ENCODE measurements at places on chromosomes 6 and 20.

DNA sequence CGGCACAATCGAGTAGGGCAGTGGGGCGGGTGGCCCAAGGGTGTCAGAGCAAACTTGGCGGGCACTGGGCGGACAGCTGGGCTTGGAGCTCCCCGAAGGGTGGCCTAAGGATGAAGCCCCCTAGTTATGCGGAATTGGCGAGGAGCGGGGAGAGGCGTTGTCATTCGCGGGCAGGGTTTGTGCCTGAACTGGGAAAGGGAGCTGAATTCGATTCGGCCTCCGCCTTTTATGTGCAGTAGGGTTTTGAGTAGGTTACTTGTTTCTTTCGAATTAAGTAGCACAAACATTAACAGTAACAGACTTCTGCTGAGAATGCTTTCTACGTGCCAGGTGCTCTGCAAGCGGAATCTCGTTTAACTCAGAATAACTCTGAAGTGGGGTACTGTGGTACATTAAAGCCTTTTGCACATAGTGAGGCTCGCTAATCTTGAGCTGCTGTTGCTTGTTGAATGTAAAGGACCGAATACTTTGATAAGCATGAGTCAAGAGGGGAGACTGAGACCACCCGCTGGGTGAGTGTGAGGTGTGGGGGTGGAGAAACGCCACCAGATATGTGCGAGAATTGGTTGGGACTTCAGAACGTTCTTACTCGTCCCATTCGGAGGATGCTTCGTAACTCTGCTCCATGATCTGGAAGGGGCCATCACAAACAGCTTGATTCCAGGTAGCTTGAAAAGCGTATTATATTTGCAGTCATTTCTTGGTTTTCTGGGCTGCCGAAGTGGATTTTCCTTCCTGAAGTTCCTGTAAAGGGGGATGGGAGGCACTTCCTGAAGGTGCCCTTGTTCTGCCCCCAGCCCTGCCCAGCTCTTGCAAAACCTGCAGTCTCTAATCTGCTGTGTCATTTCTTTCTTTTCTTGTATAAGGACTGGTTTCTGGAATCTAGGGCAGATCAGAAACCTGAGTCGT is 833 bp downstream of the RAB5IF start:
- no peak for DNase-seq

DNA sequence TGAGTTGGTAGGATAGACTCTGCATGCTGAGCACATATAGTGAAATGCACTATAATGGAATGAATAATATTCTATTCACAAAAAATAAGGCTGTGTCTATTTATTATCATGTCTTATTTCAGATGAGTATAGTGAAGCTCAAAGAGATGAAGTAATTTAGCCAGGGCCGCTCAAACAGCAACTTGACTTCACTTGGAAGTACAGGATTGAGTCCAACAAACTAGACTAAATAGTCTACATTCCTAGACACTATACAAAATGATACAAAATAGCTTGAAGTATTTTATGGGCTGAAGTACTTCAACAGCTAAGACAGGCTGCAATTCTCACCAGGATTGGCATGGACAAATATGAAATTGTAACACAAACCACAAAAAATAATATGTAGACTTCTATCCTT is 144.5 kb upstream of the DST start:
- no peak for DNase-seq

DNA sequence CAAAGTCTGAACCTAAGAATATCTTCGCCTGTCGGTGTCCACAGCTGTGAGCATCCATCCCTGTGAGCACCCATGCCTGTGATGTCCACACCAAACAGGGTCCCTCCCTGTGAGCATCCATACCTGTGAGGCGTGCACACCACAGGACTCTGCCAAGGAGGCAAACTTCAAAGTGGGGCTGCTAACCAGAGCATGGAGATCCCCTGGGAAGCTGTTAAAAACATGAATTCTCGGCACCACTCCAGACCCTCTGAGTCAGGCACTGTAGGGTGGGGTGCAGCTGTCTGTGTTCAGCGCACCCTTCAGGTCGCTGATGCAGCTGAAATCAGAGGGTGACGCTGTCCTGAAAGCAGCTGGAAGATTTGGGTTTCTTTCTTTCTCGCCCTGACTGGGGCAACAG is 85.4 kb upstream of the NXT1 start:
- DNase-seq = no peak

DNA sequence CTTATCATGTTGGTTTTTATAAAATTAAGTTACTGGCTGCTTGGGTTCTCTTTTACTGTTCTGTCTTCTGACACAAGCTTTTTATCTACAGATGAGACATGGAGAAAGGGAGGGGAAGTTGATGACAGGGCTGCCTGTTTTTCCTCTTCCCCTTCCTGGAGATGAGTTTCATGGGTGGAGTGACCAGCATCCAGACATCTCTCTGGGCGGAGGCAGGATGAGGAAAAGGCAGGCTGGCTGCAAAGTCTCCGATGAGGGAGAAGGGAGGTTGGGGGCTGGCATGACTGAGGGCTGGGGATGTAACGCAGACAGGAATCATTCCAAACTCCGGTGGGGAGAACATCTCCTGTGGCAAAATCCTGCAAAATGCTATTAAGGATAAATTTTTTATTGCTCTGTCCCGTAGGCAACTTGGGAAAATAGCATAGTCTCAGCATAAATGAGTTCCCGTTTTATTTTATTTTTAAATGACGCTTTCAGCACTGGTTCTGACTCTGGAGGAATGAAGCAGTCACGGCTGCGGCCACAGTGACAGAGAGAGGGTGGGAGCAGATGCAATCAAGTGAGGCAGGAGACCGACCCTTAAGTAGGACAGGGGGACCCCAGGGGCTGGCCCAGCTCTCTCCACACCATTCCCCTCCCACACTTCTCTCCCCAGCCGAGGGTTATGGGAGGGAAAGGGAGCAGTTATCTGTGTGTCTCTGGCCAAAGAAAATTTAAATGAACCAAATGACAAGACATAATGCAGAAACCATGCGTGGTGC is 108.8 kb upstream of the PMEPA1 start:
- no peak for DNase-seq

- DNase-seq = no peak
Observed at GRCh38 chr20:9087531-9088217, 18.8 kb downstream of the PLCB4 start.

DNA sequence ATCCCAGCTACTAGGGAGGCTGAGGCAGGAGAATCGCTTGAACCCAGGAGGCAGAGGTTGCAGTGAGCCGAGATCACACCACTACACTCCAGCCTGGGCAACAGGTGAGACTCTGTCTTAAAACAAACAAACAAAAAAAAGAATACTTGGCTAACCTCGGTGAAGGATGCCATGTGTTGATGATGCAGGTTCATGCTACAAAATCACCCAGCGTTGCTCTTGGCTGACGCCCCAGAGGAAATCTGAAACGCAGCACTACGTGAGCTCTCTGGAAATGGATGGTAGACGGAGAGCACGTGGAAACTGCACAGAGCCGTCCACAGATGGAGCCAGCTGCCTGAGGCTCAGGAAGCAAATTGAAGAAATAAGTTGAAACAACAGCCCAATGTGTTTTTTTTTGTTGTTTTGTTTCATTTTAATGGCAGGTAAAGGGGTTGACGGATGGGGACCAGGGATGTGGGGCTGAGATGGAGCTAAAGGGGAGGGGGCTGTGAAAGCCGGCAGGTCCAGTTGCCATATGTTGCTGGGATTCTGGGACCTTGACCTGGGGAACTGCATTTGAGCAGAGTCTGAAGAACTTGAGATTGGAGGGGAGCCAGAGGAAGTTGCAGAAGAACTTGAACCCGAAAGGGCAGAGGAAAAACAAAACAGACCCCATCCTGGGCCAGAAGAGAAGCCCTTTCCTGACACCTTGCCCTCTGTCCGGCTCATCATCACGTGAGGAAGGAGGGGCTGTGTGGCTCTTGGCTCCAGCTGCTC is 12.8 kb upstream of the MANBAL start:
- peak; percentile 25 for DNase-seq

DNA sequence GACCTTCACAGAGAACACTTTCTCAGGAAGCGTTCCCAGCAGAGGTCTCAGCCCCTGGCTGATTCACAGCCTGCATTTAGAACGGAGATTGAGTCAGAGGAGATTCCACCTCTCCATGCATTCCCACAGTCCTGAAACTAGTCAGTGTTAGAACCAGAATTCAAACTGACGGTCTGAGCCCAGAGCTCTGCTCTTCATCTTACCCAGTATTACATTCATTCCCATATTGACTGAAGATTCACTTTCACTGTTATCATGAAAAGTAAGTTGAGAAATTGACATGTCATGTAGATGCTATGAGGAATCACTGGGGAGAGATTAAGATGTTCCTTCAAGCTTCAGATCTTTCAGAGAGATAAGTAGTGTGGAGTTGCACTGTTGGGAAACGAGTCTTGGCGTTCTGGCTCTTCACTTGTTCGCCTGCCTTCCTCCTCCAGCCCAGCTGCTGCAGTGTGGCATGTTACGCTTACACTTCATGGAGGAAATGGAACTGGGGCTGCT is 28.3 kb downstream of the MAS1 start:
- no peak for DNase-seq

- no peak for DNase-seq
Observed at GRCh38 chr6:257031-257725, 35.1 kb upstream of the DUSP22 start.

GRCh38 chr6:129895692-129896091 is 34.6 kb upstream of the TMEM244 start:
- DNase-seq = no peak

DNA sequence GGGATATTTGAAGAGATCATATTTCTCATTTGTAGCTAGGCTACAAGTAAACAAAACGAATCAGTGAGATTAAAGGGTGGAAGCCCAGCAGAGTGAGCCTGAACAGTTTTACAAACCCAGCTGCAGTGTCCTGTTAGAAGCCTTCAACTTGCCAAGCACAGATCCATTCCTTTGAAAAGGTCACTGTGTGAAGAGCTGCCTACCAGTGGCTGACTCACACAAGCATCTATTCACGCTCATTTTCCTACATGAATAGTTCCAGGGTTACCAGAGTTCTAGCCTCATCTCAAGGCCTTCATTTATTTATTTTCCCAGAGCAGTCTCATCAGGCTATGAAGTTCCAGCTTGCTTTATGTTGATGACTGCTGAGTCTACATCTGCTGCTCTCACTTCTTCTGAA is 25.7 kb upstream of the MLIP start:
- no peak for DNase-seq

DNA sequence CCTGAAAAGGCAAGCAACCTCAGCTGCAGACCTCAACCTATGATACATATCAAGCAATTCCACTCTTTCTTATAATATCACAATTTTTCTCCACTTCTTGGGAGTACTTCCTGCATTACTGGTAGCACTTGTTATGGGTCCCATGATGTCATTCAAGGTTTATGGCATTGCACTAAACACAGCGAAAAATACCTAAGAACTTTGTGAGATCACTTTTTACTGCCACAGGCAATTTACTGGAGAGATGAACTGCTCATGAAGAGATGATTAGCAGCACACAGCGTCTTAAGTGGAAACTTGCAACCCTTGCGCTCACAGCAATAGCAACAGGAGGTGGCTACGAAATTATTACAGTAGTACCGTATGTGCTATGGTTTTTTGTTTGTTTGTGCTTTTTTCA is 19.3 kb upstream of the RIMS4 start:
- no peak for DNase-seq

DNA sequence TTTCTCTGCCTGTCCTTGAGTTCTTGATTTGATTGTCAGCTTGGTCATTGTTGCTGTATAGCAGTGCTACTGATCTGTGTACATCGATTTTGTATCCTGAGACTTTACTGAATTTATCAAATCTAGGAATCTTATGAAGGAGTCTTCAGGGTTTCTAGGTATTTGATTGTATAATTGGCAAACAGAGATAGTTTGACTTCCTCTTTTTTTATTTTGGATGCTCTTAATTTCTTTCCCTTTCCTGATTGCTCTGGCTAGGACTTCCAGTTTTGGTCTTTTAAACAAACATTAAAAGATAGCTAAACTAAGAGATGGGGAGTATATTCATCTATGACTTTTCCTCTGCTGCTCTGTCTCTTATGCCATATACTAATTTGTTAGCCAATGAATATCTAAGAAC is 62.4 kb downstream of the NCOA7 start:
- no peak for DNase-seq

- DNase-seq = no peak
Observed at GRCh38 chr6:118992186-118992795, 57.3 kb upstream of the MCM9 start.

- DNase-seq = no peak
Observed at GRCh38 chr20:21053002-21053762, 53.0 kb downstream of the LINC00237 start.

- DNase-seq = no peak
Observed at GRCh38 chr6:96157018-96157565, 141.3 kb downstream of the FUT9 start.

DNA sequence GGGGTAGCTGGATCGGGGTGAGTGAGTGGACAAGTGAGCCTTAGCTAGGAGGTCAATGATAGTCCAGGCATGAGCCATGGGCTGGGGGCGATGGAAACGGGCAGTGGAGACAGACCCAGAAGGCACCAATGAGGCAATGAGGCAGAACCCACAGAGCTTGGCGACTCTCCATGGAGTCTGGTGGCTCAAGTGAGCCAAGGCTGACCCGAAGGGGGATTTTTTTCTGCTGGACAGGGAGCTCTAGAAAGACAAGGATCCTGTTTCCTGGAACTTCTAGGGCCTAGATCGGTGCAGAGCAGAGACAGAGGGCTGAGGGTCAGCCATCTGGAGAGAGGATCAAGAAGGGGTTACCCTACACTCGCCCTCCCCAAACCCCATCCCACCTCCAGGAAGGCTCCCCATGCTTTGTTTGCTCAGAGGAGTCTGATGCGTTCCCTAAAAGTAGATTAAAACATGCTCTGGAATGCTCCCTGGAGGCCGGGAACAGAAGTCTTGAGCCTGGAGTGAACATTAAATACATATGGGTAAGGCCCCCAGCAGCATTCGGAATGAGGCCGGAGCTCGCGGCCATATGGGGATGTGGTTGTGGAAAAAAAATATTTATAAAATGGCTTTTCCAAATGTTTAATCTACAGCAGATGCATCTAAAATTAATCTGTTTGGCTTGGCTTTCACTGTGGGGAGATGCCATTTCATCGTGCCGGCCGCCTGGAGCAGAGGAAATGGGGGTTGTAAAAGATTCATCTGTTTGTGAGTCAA is 237.8 kb upstream of the PMEPA1 start:
- no peak for DNase-seq

- no peak for DNase-seq
Observed at GRCh38 chr6:26358511-26358981, 6.5 kb upstream of the BTN3A2 start.

- peak; percentile 41 for DNase-seq
Observed at GRCh38 chr6:48714250-48714649, 603.3 kb upstream of the PTCHD4 start.

GRCh38 chr20:51237791-51238190 is 214.9 kb upstream of the KCNG1 start:
- no peak for DNase-seq

- no peak for DNase-seq
Observed at GRCh38 chr20:33506576-33506975, 16.7 kb downstream of the CBFA2T2 start.
